GM20000 (cell line): ENCODE measurements at places on chromosomes 5 and 9.

- DNase-seq: no peak
These were observed 12.2 kb downstream of the IRF1 start for GRCh38 chr5:132478366-132478871.

GRCh38 chr9:135944444-135945252 is 16.5 kb downstream of the UBAC1 start:
- DNase-seq: no peak

GRCh38 chr9:135080286-135081263 is 6.9 kb upstream of the OLFM1 start:
- DNase-seq: no peak

DNA sequence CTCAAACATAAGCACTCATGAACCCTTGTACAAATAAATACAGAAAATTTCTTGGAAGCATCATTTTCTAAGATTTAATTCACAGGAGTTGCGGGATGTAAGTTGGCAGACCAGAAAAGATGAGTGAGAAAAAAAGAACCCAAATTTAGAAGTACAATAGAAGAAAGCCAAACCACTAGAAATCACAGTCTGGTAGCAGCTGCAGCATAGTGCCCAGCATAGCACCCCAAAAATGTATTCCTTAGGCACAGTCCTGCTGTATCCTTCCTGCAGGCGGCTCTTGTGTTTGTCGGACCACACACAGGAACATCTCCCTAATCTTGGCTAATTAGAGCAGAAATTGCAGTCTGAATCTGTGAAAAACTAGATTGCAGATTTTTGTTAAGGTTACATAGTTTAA is 208.5 kb upstream of the TRPM3 start:
- no peak for DNase-seq

- DNase-seq: no peak
These were observed 7.8 kb downstream of the EXOSC2 start for GRCh38 chr9:130701059-130702022.

DNA sequence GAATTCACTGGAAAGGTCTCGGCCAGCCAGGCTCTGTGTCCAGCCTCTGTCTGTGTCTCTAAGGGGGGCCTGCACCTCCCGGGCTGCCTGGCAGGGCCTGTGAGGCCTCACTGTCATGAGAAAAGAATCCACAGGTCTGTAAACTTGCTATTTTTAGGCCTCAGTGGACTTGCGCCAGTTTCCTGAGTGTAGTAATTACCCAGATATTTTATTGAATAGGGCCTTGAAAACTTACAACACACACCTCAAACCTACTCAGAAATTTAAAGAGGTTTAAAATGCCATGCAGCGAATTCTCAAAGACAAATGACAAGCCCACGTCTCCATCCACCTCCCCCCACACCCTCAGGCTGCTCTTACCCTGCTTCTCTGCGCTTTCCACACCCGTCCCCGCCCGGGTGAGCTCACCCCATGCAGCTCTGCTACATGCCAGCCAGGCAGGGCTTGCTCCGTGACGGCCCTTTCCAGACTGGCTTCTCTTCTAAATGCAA is 8.8 kb upstream of the TENT4A start:
- no peak for DNase-seq

DNA sequence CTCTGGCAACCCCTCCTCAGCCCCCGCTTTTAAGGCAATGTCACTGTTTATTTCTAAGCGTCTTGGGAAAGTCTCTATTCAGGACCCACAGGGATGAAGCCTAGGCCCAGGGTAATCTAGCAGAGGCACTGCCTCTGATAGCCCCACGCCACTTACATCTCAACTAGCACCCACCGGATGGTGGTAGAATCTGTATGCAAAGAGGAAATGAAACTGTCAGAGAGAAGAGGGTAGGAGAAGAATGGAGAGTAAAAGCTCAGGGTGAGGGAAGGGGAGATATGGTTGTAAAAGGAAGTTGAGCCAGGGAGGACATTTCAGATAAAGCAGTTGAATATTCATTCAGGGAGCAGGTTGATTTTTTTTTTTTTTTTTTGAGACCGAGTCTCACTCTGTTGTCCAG is 3.0 kb downstream of the FRRS1L start:
- no peak for DNase-seq

DNA sequence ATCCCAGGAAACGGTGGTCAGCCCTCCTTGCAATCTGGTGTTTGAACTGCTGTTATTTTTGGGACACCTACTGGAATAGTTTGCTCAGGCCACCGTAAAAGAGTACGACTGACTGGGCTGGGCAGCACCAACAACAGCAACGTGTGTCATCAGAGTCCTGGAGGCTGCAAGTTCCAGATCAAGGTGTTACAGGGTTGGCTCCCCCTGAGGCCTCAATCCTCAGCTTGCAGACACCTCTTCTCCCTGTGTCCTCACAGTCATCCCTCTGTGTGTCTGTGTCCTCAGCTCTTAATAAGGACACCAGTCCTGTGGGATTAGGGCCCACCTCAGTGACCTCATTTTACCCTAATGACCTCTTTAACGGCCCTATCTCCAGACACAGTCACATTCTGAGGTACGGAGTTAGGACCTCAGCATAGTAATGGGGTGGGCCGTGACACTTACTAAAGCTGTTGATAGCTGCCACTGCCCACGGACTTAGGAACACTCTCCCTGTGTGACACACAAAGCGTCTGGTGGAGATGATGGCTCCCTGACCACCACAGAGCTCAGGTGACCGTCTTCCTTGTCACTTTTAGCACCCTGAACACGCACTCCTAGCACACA is 16.8 kb downstream of the GLT6D1 start:
- DNase-seq: no peak

DNA sequence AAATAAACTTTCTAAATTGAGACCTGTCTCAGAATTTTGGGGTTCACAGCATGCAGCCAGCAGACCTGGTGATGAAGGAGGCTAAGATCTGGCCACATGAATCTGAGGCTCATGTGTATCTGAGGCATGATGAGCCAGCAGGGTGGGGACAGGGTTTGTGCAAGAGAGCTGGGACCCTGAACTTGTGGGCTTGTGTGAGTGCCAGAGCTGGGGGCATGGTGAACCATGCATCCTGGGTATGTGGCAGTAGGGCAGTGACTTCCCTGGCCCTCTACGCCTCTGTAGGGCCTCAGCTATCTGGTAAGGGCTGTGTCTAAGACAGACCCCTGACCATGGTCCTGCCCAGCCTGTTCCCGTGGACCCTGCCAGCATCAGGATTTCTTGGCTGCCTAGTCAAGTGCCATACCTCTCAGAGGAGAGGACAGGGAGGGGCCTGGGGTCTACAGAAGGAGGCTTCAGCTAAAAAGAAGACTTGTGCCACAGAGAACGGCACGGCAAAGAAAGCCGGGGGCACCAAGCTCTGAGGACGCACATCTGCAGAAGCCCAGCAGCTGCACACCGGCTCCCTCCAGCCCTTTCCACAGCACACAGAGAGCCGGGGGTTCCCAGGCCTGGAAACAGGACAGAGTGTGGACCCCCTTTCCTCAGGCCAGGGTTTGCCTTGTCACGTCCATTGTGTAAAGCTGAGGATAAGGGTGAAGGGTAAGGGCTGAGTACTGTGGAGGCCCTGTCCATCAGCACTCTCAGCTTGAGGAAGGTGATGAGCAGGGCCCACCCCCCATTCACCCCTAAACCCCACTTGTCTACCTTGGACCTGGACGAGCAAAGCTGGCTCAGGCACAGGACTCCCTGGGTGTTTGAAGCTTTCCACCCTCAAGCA is 130.1 kb downstream of the MRPL36 start:
- DNase-seq: peak; percentile 16

GRCh38 chr5:21574438-21574837 is 1278.7 kb downstream of the CDH12 start:
- no peak for DNase-seq

DNA sequence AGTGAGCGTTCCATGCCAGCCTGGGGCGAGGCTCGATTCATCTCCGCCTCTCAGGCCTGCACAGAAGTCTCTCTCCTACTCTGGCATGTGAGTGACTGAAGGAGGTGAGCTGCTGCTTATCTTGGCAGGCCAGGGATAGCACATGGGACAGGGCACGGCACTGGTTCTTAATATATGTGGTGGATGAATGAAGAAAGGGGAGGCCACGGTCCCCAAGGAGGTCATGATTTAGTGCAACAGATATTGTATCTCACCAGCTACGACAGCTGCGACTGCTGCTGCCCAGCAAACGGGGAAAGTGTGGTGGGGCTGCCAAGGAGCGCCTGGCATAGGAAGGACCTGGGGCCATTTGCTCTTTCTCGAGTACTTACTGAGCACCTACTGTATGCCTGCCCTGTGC is 19.3 kb upstream of the MAPK9 start:
- DNase-seq: no peak

- no peak for DNase-seq
These were observed 67.3 kb downstream of the POU5F2 start for GRCh38 chr5:93674138-93674537.

DNA sequence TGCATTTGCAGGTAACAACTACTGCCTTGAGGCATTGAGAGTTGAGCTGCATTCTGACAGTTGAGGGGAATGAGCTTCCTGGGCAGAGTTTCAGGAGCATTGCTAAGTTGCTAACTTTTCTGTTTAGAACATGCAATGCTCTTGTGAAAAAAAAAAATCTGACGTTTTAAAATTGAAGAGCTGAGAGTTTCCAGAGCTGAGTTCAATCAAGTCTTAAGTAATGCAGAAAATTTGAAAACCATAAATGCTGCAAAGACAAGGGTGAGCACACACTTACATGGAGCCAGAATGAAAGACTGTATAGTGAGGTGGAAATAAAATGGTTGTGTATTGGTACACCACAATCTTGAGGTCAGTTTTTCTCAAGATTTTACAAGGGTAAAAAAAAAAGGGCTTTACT is 166.0 kb downstream of the GABRB2 start:
- no peak for DNase-seq

GRCh38 chr5:119356612-119357188 is 881 bp downstream of the TNFAIP8 start:
- no peak for DNase-seq

GRCh38 chr5:64206653-64207052 is 41.0 kb downstream of the RNF180 start:
- no peak for DNase-seq

- DNase-seq: no peak
These were observed 18.7 kb downstream of the ADAMTSL1 start for GRCh38 chr9:18492612-18493011.

GRCh38 chr5:160835818-160836528 is 16.0 kb downstream of the ATP10B start:
- DNase-seq: no peak

GRCh38 chr5:134127988-134128647 is 13.6 kb downstream of the TCF7 start:
- DNase-seq: no peak

GRCh38 chr5:14062178-14062577 is 81.0 kb upstream of the TRIO start:
- DNase-seq: no peak

- peak; percentile 22 for DNase-seq
These were observed 49.5 kb downstream of the C5orf22 start for GRCh38 chr5:31581498-31582099.
